Fibroblast of lung (primary cell): ENCODE measurements at places on chromosomes 3 and 15. TPM values are rescaled to one million over a fixed set of nuclear protein-coding genes. Genes with fewer than 3 reads are reported as not detected.
A peak's percentile ranks its signal among the peaks of the same experiment; 100 is the strongest.

- peak; percentile 5 for DNase-seq
These were observed 11.7 kb downstream of the TF start for GRCh38 chr3:133757701-133758567.

DNA sequence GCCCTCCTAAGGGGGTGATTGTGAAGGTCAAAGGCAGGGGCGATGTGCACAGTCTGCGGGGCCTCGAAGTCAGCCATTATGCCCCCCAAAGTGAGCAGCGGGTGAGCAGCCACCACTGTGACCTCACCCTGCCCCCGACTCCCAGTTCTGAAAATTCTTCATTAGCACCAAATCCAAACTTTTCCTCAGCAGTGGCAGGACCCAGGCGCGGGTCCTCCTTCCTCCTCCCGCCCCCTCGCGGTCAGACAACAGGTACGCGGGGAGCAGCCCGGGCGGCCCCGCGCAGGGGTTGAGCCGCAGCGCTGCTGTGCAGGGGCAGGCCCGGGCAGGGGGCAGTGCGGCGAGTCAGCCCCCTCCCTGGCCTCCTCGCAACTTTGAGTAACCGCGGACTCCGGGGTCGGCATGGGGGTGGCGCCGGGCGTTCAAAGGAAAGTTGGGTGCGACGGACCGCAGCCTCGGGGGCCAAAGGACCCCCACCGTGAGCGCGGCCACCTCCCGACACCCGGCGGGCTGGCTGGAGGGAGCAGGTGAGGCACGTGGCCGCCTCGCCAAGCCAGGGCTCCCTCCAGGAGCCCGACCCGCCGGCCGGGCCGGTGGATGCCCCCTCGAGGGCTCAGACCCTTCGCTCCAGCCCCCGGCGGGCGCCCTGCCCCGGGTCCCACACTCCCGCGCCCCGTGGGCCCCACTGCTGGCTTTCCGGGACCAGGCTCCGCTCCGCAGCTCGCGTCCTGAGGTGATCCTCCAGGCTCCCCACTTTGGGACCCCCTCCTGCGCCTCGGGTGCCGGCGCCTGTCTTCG, 49.4 kb upstream of the CCDC174 start:
- DNase-seq: no peak

GRCh38 chr3:13012221-13012691, 61.0 kb downstream of the IQSEC1 start:
- DNase-seq: peak; percentile 24

- DNase-seq: no peak
These were observed 53.3 kb downstream of the GJD2 start for GRCh38 chr15:34701536-34701935.

GRCh38 chr15:62605282-62605681, 437.3 kb upstream of the TPM1 start:
- no peak for DNase-seq

GRCh38 chr3:46844397-46844796, 18.8 kb downstream of the MYL3 start:
- DNase-seq: no peak

DNA sequence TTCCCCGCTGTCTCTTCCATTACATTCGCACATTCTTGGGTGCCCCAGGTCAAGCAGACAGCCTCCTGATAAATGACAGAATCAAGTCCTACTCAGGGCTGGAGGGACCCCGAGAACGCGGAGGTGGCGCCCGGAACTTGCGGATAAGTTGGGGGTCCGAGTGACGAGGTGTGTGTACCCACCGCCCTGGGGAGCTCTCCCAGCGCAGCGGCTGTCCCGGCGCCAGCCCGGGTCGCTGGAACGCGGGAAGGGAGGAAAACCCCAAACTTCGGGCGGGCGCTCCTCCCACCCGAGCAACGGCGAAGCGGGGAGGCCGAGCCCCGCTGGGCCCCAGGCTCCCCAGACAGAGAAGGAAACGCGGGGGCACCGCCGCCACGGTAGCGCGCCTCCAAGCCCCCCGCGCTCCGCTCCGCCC, 550 bp downstream of the CLN6 start:
- DNase-seq: no peak

GRCh38 chr3:31996195-31996594, 14.6 kb downstream of the ZNF860 start:
- DNase-seq: no peak

DNA sequence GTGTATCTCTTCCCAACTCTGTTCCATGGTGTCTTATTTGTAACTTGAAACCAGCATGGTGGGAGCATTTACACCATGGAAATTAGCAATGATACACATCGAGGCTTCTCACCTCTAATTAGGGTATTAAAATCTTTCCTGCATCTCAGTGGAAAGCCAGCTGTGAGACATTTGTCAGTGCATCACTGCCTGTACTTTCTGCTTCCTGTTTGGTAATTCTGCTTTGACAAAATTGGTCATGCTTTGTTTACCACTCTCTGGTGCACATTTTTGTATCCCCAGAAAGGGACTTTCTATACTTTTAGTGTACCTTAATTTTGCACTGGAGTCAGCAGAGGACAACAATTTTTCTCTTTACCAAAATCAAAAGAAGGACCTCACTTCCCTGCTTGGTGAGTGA, 402.1 kb downstream of the PDCD6IP start:
- no peak for DNase-seq

- peak; percentile 63 for DNase-seq
These were observed 26.1 kb downstream of the TAMM41 start for GRCh38 chr3:11820531-11821041.

- DNase-seq: peak; percentile 72
These were observed 75.8 kb downstream of the LRIG1 start for GRCh38 chr3:66425032-66425431.

- DNase-seq: no peak
These were observed 8.8 kb downstream of the GBE1 start for GRCh38 chr3:81752604-81753003.

- DNase-seq: no peak
These were observed 18.5 kb downstream of the TRANK1 start for GRCh38 chr3:36926292-36926897.

GRCh38 chr15:58487041-58487723, 55.4 kb downstream of the LIPC start:
- no peak for DNase-seq

GRCh38 chr3:106261915-106262683, 393.3 kb upstream of the CBLB start:
- peak; percentile 61 for DNase-seq

DNA sequence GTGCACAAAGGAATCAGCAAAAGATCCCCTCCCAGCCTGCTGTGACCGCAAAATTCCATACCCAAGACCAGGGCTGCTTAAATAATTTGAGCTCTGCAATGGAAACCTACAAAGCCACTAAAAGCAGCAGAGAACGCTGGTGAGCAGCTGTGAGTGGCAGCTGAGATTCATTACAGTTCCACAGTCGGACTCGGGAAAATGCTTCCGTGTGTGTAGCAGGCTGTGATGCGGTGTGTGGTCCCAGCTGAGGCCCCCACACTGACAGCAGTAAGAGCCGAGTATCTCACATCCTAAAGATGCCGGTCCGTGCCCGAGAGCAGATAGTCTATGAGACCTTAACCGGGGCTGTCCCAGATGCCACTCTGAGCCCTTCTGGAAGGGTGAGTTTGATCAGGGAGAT, 37.4 kb downstream of the TM2D3 start:
- no peak for DNase-seq

DNA sequence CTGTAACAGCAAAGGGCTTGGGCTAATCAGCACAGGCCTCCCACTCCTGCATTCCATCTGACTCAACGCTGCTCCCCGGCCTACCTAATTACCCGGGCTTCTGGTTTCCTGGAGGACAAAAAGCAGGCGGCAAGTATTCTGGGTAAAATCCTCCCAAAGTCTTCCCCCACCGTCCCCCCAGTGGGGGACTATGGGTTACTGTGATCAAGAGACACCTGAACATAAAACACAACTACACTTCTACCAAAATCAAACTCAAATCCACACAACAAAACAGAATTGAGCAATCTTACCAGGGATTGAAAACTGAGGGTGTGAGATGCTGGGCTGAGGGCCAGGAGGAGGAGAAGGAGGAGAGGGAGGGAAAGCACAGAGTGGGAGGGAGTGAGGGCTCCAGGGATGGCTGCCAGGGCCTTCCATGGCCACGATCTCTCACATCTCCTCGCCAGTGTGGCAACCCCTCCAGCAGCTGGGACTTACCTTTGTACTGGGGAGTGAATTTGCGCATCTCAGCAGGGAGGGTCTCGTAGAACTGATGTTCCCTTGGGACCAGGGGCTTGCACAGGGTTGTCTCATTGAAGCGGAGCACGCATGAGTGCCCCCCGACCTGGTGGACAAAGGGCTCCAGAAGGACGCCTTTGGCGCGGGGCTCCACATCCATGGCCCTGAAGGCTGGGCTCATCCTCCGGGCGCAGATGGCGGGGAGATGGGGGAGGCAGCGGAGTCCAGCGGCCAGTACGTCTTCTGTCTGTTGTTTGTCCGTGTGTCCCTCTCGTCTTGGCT, 9.1 kb upstream of the NCKIPSD start:
- DNase-seq: peak; percentile 94

DNA sequence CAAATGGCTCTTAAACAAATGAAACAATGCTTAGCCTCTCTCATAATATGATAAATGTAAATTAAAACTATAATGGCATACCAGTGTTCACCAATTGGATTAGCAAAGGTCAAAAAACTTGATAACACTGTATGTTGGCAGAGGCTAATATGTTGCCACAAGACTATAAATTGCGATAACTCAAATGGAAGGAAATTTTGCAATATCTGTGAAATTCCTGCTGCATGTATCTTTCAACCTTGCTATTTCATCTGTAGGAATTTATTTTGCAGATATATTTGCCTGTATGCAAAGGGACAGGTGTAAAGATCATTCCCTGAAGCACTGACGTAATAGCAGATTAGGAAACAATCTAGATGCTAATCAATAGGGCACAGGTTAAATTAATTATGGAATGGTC, 191.4 kb upstream of the EIF1B start:
- no peak for DNase-seq

GRCh38 chr3:119019767-119020518, 14.7 kb downstream of the IGSF11 start:
- DNase-seq: no peak

GRCh38 chr3:142929109-142929508, 34.4 kb downstream of the PAQR9 start:
- DNase-seq: peak; percentile 23

The CPN2 gene
- total RNA-seq: not detected in 2 replicates

The SETMAR gene
- total RNA-seq: 13.9 and 14.1 TPM in 2 replicates

The IQCF5 gene
- total RNA-seq: not detected in 2 replicates

The GABRR3 gene
- total RNA-seq: not detected in 2 replicates

The LRTM1 gene
- not detected in 2 replicates for total RNA-seq

The ISLR gene
- total RNA-seq: 14.0 and 17.7 TPM in 2 replicates

The PHLDB2 gene
- 43.4 and 47.9 TPM in 2 replicates for total RNA-seq

The KNG1 gene
- total RNA-seq: not detected in 2 replicates

The SCN5A gene
- total RNA-seq: 0.50 and 0.77 TPM in 2 replicates

The SRGAP3 gene
- total RNA-seq: 10.0 and 12.4 TPM in 2 replicates

The UCN2 gene
- 0.26 and 0.66 TPM in 2 replicates for total RNA-seq

The EPHB1 gene
- 0.50 TPM in 1 of 2 replicates, not detected in the other for total RNA-seq

The ALDH1L1 gene
- not detected in 2 replicates for total RNA-seq

The ELL3 gene
- total RNA-seq: 6.7 and 10.1 TPM in 2 replicates
